ENCODE measurements at places on chromosomes 7 and 10. TPM values are rescaled to one million over a fixed set of nuclear protein-coding genes. Genes with fewer than 3 reads are reported as not detected.

NPC1L1 gene
- polyA plus RNA-seq: 25.3 TPM

DNA sequence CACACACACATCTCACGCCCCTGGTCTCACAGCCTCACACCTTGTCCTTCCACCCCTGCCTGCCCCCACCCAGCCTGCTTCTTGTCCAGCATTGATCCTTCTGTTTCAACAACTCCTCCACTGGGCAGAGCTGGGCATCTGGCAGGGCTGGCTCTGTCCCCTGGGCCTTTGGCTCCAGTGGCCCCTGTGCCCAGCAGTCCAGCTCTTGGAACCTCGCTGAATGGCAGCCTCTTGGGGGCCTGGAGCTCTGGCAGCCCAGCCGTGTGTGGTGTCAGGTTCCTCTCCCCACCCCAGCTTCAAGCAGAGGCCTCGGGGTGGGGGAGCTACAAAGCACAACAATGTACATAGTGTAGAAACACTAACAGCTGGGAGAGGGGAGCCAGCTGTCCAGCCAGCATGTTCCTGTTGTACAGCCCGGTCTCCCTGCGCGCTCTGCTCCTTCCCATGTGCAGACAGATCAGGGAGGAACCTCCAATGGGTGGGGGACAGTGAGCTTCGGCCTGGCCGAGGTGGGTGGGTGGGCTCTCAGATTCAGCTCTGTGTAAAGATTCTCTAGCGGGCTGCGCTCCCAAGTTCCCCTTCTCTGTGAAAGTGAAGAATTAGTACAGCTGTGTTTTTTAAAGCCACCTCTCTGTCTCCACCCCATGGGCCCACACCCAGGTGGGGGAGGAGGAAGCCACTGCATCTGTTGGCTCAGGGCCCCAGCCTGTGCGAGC lies 19.4 kb downstream of the ZMIZ2 start:
- peak; percentile 59 for DNase-seq

EZH2 gene
- polyA plus RNA-seq: 11.7 TPM

CYP3A7 gene
- polyA plus RNA-seq: 311 TPM

GRCh38 chr10:97185326-97186058 lies at the start of gene SLIT1:
Gene SLIT1 (minus strand): TSS chr10:97185959. CDS start chr10:97185674, 285 bp downstream.
- peak; percentile 42 for DNase-seq

DNA sequence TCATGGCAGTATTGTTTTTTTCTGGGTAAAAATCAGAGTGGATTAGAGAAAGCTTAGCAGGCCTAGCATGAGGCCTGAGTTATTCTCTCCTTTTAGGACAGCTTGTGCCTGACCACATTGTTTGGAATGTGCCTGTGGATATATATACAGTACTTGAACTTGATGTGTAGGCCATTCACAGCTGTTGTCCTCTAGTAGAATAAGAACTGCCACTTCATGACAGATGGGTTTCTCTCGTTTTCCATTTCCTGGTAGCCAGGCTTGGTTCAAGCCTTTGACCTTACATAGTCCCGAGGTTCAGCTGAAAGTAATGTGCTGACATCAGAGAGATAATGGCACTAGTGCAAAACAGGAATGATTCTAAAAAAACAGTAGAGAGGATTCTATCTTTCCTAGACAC lies 473.9 kb downstream of the AUTS2 start:
- peak; percentile 36 for DNase-seq

HMX2 gene
- not detected for polyA plus RNA-seq

DNA sequence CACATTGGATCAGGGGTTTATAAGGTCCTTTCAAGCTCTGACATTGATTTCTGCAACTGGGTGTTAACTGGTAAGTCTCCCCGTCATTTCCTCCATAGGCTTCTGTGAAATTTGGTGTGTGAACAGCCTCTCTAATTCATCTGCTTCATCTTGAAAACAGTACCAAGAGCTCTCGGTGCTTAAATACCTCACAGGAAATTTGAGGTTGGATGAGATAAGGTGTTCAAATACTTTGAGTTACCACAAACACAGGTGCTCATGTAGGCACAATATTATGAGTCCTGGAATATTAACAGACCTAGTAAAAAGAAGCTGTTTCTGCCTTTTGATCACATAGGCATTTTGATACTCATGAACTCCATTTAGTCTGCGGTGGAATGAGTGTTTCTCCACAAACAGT lies 85.2 kb downstream of the RTKN2 start:
- DNase-seq: no peak

GRCh38 chr7:144549861-144550260 lies 146.4 kb upstream of the NOBOX start:
- DNase-seq: no peak

DNA sequence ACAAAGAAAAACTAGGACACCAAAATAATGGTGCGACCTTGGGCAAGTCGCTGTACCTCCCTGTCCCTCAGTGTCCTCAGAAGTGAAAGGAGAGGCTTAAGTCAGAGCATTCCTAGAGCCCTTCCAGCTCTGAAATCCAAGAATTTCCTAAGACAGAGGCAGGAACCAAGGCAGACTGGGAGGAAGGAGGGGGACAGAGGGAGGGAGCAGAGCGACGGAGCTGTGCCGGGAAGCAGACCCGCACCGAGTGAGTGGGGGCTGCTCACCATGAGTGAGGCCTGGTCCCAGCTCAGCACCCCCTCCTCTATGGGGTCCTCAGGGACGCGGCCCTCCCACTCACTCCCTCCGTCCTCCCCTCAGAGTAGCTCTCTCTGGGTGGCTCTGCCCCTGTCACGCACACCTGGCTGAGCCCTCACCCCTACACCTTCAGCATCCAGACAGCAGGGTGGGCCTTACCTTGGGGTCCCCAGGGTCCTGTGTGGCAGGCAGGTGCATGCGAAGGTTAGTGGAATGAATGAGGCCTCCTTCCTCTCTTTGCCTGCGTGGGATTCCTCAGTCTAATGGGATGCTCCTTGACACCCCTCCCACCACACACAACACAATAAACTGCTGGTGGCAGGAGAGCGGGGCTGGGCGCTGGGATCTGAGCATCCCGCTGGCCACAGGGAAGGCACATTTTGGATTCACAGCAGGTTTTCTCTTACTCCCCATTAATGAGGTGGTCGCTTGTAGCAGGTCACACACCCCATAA lies 4.6 kb upstream of the SMARCD3 start:
- no peak for DNase-seq

- DNase-seq: no peak
Measured at GRCh38 chr7:70657989-70658632, 473.8 kb upstream of the GALNT17 start.

- peak; percentile 10 for DNase-seq
Measured at GRCh38 chr7:134996097-134996550, 9.8 kb downstream of the AGBL3 start.

DNA sequence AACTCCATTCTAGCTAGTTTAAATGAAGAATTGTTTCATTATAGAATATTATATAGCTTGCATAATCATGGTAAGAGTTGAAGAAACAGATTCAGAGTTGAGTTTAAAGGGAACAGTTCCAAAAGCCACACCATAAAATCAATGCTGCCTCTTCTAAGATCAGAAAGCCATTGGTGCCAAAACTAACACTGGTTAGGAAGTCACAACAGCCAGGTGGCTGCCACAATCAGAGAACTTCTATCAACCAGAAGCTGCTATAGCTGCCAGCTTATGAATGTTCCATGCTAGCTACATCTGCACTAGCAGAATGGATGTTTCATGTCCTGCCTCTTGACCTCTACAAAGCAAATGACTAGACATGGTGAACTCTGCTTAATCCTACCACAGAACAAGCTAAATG lies 583.1 kb upstream of the LRRN3 start:
- no peak for DNase-seq

GRCh38 chr10:102948786-102949185 lies 30.7 kb downstream of the CNNM2 start:
- no peak for DNase-seq

DNA sequence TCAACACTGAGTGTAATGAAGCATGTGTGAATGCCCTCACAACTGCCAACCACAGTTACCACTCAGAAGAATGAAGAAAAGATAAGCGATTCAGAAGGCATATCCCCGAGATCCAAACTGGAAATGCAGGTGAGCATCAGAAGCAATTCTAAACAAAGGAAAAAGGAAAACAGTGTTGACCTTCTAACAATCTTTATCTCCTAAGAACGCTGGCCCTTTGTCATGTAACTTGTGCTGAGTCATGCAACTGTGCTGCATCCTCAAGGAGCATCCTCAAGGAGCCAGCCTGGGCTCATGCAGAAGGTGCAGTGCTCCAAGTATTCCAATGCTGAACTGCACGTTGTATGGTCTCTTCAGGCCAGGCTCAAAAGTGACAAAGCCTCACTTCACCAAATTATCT lies 30.6 kb downstream of the SEC61G start:
- DNase-seq: no peak

GRCh38 chr10:71975087-71975870 lies 11.1 kb downstream of the CHST3 start:
- DNase-seq: no peak

DNA sequence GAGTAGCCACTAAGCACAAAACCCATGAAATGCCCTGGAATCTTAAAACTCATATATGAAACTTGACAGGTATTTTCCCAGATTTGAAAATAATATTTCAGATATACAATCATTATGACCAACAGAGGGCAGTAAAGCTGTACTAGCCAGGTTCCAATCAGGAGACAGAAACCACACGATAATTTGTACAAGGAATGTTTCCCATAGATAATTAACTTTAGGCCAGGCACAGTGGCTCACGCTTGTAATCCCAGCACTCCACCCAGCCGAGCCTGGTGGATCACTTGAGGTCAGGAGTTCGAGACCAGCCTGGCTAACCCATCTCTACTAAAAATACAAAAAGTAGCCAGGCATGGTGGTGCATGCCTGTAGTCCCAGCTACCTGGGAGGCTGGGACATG lies 31.0 kb upstream of the NUB1 start:
- peak; percentile 53 for DNase-seq

- no peak for DNase-seq
Measured at GRCh38 chr10:106086391-106086790, 1078.1 kb downstream of the SORCS1 start.

GRCh38 chr10:100829933-100830727 lies 82.6 kb upstream of the SLF2 start:
- DNase-seq: no peak

GRCh38 chr7:128821724-128822123 lies 8.5 kb upstream of the FLNC start:
- no peak for DNase-seq

DNA sequence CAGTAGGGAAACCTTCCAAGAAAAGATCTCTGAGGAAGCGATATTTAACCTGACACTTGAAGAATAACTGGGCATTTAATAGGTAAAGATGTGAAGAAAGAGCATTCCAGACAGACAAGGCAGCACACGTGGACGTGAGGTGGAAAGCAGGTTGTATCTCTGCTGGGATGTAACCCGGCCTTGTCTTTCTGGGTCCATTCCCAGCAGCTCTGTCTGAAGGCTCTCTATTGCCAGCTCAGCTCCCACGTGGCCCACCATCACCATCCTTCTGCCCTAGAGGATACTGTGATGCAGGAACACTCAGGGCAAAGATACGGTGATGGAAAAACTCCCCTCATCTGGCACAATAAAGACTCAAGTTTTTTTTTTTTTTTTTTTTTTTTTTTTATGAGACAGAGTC lies 137.7 kb downstream of the RSU1 start:
- DNase-seq: no peak

DNA sequence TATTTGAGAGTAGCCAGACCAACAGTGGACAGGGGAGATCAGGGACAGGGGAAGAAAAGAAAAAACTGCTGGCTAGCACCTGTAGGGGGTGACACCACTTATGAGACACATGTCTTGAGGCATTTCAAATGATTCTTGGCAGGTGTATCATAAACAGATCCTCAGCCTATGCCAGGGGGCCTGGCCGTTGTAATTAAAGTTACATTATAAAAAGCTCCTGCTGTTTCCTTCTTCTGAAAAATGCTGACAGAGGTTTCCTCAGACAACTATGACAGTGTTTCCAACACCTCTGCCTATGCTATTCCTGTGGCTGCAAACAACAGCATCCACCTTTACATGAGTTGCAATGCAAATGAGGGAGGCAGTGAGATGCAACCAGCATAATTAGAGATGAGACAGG lies 281.0 kb upstream of the PTER start:
- peak; percentile 8 for DNase-seq

DNA sequence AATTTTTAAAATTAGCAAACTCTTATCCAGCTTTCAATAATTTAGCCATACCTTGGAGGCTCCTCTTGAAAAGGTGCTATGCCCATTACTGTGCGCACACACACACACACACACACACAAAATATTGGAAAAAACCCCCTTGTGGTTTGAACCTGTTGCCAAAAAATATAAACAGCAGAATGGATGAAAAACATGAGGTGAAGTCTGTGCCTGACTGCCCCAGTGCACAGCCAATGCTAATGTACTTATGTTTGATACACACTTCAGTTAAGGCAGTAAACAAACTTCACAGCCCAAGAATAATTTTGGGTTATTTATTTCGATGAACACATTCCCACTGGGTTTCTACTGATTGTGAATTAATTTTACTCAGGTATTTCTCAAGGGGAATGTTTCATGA lies 113.2 kb upstream of the SEM1 start:
- no peak for DNase-seq

ADCY1 gene
- 1.3 TPM for polyA plus RNA-seq
